Immature natural killer cell (primary cell): ENCODE measurements at places on chromosomes 2 and 18. TPM values are rescaled to one million over a fixed set of nuclear protein-coding genes. Genes with fewer than 3 reads are reported as not detected.

GRCh38 chr2:85528355-85528754, 10.6 kb upstream of the MAT2A start:
- DNase-seq, result no peak

GRCh38 chr2:27735263-27735904, 36.1 kb upstream of the MRPL33 start:
- peak; percentile 34 for DNase-seq

CIB4 gene
- not detected for polyA plus RNA-seq

ACMSD gene
- polyA plus RNA-seq, result not detected

KCNE4 gene
- polyA plus RNA-seq, result not detected

DNA sequence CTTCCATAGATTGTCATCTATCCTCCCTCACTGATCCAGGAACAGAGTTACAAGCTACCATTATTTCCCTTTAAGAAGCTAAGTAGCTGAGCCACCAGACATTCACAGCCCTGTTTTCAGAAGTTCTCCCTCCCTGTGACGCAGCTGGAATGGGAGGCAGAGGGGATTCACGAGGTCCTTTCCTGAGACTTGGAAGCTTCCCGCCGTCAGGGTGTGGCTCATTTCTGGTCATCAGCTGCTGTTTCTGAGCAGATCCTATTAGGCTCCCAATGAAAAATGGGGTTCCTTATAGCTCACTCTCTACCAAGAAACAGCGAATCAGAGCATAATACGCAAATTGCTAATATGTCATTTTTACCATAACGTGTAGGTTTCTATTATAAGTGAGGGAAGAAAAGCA, 559.3 kb upstream of the ID2 start:
- no peak for DNase-seq

DNA sequence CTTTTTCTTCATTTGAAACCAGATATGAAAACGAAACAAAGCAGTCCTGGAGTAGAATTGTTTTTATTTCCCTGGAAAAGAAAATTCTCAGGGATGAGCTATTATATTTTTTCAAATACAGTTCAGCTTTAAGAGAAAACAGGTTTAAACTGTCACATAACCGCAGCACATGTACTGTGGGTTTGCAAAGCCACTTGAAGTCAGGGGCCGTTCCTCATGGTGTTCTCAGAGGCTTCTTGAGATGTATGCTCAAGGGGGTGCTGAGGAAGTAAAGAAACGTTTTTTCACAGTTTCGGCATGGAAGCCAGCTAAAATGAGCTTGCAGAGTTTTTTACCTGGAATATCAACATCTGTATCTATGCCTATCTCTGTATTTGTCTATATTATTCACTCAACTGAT, 225.3 kb downstream of the MC4R start:
- no peak for DNase-seq

DNA sequence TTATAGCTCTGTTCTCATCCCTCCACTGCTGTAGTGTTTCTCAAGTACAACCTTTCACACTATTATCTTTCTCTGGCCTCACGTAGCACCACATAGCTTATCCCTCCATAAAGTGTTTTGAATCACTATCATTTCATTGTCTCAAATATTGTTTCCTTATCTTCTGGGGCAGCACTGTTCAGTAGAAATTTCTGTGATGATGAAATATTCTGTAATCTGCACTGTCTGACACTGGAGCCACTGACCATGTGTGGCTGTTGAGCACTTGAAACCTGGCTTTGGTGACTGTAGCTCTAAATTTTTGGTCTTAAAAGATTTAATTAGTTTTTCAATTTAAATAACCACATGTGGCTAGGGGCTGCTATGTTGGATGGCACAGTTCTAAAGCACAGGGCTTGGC, 78.9 kb downstream of the CPS1 start:
- DNase-seq, result no peak

DNA sequence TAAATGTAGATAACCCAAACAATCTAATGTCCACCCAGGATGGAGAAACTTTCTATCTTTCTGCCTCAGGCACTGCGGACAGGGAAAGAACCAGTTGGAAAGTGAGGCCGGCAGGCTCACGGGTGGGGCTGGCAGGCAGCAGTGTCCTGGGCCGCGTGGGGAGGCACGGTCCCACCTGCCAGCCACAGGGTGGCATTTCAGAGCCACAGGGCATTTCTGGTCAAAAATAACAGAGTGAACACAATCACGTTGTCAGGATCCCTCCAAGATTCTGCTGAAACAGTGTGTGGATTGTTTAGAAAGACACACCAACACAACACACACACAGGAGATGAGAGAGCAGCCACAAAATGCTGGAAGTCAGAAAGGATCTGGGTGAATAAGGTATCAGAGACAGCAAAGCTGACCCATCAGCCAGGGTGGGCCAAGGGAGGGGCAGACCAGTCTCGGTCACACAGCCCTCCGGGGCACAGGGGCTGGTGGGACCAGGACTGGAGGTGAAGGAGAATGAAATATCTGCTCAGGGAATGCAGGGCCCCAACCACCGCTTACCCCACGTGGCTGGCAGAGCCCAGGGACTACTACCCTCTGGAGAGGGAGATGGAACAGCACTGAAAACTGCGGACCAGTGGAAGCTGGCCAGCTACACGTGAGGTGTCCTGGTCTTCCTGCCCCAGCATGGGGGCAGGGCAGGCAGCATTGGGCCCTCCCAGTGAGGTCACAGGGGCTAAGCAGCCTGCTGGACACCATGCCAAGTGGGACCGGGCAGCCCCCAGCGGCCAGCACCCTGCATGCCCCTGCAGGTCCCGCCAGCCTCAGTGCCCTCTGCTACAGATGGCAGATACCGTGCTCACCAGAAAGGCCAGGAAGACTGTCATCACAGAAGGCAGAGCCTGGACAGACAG, 173.9 kb downstream of the HDAC4 start:
- no peak for DNase-seq

DNA sequence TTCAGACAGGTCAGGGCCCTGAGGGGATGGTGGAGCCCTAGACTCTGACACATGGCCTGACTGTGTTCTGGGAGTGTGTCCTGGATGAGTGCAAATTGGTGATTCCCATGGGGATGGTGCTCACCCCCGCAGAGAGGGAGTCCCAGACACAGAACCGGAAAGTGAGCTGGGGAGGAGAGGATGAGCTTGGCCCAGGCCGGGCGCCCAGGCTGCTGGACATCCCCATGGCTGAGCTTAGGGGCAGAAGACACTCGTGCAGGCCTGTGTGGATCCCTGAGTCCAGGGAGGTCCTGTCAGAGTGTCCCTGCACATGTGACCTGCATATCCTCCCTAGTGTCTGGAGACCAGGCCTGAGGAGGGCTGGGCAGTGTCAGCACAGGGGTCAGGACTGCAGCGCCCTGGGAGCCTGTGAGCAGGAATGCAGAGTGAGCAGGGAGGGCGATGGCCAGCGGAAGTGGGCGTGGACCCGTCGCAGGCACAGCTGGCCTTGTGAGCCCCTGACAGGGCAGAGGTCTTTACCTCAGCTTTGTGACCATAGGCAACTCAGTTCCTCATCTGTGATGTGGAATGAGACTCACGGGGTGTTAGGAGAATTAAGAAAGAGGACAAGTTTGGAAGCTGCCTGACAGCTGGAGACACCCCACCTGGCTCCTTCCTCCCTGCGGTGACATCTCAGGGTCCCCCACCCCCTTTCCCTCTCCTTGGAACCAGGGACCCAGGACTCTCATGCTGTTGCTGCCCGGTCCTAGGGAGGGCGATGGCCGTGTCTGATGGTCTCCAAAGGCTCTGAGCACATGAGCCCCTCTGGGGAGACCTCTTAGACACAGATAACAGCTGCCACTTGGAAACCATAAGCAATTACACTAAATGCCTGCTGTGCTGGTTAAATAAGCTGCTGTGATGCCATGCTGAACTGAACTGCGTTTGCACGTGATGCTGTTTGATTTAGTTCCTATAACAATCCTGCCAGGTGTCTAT, 62.6 kb upstream of the HS6ST1 start:
- no peak for DNase-seq

- DNase-seq, result no peak
These were observed 624.4 kb upstream of the SOX11 start for GRCh38 chr2:5067816-5068215.

PTPN2 gene
- 122 TPM for polyA plus RNA-seq

DNA sequence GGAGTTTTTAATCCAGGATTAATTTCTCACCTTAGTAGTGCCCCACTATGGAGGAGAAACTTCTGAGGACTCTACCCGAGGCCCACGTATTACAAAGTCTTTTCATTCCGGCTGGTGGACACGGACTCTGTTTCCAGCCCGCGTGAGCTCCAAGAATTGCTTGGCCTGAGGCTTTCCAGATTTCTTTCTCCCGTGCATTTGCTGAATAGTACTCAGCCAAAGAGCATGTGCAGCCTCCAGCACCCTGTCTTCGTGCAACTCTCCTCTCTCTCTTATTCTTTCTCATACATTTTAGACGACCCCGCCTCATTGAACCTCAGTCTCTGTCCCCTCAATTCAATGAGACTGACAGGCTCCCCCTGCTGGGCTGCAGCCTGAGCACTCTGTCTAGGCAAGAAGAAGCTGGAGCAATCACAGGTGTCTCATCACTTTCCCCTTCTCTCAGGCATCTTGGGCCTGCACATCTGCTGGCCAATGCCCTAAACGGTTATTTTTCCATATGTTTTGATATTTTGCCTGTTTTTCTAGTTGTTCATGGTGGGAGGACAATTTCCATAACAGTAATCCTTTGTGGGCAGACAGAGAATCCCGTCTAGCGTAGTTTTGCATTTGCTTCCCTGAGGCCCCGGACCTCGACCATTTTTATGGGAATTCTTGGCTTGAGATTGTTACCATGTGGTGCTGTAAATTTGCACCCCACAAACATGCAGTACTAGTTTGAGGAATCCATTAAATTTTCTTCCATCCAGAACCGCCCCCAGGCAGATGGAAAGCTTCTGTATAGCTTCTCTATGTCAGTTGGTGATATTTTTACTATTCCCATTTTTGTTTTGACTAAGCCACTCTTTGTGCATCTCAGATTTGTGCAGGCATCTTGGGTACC, 50.1 kb upstream of the LPIN2 start:
- DNase-seq, result peak; percentile 39

DNA sequence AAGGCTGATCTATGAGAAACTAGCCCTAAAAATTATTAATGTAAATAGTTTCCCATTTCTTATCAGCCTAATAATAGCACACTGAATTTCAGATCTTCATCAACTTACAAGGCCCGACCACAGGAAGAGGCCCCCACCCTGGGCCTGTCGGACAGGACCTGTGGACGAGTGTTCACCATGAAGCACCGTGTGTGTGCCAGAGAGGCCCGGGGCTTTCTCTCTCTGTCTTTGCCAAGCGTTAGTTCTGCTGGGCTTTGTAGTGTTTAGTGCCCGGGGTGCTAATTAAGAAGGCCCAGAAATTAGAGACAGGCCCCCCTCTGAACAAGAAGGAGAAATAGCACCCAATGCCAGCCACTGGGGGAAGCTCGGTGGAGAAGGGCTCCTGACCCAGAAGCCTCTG, 265.7 kb downstream of the TWIST2 start:
- no peak for DNase-seq

GRP gene
- polyA plus RNA-seq, result not detected

DNA sequence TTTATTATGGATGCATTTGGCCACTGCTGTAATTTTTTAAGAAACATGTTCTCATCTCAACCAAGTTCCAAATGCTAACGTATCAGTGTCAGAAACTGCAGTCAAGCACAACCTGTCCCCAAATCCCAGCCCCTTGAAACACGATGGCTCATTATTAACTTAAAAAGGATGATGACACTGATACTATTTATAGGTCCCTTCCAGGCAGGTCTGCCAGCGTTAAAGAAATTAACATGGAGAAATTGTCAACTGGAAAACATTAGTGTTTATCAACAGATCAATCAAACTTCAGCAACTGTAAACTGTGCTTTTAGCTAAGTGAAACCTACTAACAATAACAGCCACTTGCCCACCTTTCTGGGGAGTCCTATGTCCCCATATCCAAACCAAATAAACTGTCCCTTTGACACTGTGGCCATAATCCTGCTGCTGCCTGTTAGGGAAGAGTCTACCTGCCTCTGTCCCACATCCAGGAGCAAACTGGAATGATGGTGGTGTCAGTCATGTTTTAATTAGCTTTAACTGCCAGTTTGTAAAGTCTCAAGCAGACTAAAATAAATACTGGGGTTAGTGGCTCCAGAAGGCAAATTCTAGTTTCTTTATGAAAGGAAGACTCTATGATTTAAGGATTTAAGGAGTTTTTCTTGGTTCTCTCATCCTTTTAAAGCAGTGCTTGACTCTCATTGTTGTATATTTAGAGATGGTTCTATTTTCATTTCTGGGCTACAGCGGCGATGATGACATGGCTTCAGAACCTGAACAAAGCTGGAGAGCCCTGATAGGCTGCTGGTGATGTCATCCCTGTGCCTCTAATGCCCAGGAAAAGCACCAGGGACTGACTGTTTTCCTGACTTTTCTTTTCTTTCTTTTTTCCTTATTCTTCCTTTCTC, 583.6 kb upstream of the PIK3C3 start:
- DNase-seq, result no peak

MLPH gene
- not detected for polyA plus RNA-seq

- DNase-seq, result no peak
These were observed 423.2 kb upstream of the NRP2 start for GRCh38 chr2:205259121-205259520.
